ENCODE measurements at places on chromosomes 1 and 21.

GRCh38 chr1:88180449-88181108 lies 503.5 kb upstream of the PKN2 start:
- DNase-seq, result peak; percentile 52

- no peak for DNase-seq
These were observed 3.7 kb downstream of the LYPLAL1 start for GRCh38 chr1:219177363-219177762.

GRCh38 chr1:8844501-8845006 lies 27.1 kb upstream of the RERE start:
- DNase-seq, result no peak

- DNase-seq, result no peak
These were observed 105.2 kb downstream of the PCP4 start for GRCh38 chr21:39972471-39972870.

- DNase-seq, result no peak
These were observed 44.1 kb upstream of the DOCK7 start for GRCh38 chr1:62732331-62732730.

GRCh38 chr1:27979151-27979858 lies 19.5 kb downstream of the XKR8 start:
- no peak for DNase-seq

GRCh38 chr1:87252406-87252805 lies 76.3 kb upstream of the LMO4 start:
- DNase-seq, result no peak

DNA sequence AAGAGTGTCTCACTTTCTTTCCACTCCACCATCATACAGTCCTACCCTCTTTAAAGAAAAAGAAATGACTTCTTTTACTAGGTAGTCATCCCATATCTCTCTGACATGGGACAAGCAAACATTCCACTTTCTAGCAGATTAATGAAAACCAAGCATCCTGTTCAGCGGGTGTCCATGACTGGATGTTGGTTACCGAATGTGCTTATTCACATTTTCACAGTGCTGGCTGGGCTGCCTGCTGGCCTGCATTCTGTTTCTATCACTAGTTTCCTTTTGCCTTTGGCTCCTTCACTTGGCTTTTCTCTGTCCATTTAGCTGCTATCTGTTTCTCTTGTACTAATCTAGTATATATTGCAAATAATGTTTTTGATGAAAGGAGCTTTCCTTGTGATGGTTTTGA lies 598.4 kb downstream of the RWDD3 start:
- DNase-seq, result no peak

GRCh38 chr21:35575280-35575915 lies 484.9 kb downstream of the SETD4 start:
- no peak for DNase-seq
